ENCODE measurements at places on chromosomes 6 and 20.

DNA sequence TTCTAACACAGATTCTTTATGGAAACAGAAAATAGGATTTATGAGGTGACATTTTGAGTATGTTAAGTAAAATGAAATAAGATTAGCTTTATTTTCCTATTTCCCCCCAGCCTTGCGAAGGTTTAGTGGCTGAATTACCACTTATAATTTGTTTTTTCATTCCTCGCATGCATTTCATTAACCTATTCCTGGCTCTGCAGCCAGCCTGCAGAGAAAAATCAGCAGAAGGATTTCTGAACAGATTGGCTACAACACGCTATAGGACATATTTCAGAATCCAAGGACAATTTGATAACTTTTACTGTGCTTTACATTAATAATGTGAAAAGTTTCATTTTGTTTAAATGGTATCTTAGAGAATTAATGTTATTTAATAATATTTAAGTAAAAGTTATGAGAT is 162.4 kb upstream of the MMS22L start:
- DNase-seq, result no peak

DNA sequence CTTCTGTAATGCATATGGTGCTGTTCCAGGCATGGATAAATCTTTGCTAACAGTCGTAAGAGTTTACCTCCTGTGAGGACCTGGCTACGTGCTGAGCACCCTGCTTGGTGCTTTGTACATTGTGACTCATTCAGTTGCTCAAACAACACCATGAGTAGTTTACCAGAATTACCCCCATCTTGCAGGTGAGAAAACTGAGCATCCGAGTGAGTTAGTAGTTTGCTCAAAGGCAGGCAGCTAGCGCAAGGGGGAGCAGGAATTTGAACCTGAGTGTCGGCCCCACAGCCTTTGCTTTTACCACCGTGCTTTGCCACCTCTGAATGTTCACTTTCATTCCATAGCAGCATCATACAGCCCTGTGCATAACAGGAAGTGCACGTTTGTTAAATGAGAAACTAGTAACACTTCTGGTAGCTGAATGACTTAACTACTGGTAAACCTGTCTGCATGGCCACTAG is 121.9 kb downstream of the MTHFD1L start:
- DNase-seq, result no peak

- peak; percentile 92 for DNase-seq
These were observed 7.8 kb downstream of the ADTRP start for GRCh38 chr6:11770546-11771466.

GRCh38 chr20:2698912-2699311 is 6.3 kb downstream of the EBF4 start:
- DNase-seq, result peak; percentile 49

DNA sequence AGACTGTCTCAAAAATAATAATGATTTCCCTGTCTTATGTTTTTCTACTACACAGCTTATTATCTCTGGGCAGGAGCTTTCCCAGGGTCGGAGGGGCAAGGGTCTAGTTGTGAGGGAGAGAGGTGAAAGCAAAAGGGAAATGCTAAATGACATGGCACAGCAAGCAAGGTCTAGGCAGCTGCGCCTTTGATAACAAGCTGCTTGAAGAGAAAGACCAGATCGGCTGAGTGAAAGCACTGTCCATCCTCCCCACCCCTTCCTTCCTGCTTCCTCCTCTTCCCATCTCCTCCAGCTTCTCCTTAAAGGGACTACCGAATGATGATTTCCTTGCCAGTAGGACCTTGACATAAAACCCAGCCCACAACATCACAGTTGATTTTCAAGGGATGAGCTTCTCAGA is 158.1 kb upstream of the AKAP12 start:
- no peak for DNase-seq

DNA sequence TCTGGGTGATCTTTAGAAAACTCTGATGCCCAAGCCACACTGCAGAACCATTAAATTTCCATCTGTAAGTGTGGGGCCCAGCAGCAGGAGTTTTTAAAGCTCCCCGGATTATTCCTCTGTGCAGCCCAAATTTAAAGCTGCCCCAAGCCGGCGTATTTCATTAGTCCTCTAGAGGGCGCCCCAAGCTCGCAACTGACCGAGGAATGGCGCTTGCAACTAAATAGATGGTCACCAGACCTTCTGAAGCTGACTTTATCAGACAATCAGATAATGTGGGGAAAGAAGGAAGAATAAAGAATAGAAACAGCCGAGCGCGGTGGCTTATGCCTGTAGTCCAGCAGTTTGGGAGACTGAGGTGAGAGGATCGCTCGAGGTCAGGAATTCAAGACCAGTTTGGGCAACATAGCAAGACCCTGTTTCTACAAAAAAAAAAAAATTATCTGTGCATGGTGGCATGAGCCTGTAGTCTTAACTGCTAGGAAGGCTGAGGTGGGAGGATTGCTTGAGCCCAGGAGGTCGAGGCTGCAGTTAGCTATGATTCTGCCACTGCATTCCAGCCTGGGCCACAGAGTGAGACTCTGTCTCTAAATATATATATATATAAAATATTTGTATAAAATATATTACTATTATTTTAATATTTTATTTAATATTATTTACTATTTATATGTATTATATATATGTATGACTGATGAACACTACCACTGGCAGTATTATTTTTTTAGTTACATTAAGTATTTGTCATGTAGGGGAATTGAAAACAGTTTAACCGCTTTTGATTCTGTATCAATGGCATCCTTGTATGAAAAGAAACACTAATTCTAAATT is 56.0 kb downstream of the OTOR start:
- no peak for DNase-seq

GRCh38 chr6:26659042-26659999 is at the start of gene ZNF322:
Gene ZNF322 (minus strand): TSS chr6:26659746. CDS start chr6:26638553, 21,193 bp downstream.
- peak; percentile 96 for DNase-seq

- no peak for DNase-seq
These were observed 53.0 kb downstream of the DEK start for GRCh38 chr6:18211338-18211737.

DNA sequence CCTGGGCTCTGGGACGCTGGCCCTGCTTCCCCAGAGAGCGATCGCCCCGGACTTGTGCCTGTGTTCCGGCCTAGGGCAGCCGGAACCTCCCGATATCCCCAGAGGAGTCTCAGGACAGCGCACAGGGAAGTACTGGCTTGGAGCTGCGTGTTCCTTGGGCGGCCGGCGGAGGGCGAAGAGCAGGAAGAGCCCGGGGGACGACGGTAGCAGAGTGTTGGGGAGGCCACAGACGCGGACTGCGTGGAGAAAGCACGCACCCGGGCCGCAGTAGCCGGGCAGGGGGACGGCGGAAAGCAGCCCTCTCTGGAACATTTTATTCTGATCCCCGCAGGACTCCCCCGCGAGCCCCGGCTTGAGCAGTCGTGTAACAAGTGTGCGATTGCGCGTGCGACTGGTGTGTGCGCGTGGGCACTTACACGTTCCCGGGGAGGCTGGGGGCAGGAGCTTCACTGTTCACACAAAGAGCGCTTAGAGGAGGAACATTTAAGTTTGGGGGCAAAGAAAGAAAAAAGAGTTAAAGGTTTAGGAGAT is 36.1 kb downstream of the NCR2 start:
- no peak for DNase-seq

DNA sequence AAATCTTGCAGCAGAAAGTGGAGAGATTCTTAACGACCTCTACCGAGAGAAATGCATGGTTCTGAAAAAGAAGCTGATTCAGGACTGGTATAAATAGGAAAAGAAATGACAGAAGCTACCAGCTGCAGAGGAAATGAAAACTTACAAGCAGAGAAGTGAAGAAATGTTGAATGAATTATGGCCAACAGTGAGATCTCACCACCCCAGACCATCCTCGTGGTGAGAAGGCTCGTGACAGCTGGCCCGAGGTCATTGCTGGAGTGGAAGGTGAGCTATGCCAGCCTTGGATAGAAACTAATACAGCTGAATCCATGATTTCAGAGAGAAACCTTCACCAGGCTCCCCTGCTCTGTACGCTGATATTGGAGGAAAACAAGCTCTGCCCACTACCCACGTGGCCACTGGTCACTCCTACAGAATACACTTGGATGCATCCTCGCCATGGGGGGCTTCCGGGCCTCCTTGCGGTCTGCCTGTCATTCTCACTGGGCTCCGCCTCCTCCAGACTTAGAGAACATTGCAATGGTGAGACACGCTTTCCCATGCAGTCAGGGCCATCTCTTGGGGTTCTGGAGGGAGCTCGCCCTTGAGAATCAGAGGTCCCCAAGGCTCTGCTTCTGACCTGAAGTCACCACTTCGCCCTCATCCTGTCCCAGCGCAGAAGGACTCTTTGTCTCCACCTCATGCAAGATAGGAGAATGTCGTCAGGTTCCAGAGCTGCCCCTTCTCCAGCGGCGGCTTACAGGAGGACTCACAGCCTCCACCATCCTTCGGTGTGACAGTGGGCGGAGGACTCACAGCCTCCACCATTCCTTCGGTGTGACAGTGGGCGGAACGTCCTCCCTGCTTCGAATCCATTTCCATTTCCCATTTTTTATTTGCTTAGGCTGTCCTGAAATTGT is 10.6 kb upstream of the TUBB2B start:
- DNase-seq, result no peak

GRCh38 chr6:143529095-143529494 is 17.6 kb upstream of the FUCA2 start:
- no peak for DNase-seq

- no peak for DNase-seq
These were observed 188.7 kb downstream of the ZMYND8 start for GRCh38 chr20:47167846-47168245.

GRCh38 chr6:100790084-100790483 is 91.0 kb downstream of the ASCC3 start:
- DNase-seq, result no peak

DNA sequence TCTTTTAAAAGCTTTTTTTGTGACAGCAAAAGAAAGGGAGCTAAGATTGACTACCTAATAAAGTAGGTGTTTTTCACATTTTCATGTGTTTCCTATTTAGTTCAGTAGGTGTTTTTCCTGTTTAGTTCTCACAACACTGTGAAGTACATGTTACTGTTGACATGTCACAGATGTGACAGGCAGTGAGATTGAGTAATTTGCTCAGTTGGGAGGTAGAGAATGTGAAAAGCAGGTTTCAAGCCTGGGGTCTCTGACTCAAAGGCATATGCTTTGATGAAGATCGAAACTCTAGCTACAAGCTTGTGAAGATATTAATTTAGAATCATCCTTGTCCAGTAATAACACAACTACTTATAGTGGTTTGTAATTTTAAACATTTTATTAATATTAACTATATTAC is 43.1 kb downstream of the SLX4IP start:
- no peak for DNase-seq

DNA sequence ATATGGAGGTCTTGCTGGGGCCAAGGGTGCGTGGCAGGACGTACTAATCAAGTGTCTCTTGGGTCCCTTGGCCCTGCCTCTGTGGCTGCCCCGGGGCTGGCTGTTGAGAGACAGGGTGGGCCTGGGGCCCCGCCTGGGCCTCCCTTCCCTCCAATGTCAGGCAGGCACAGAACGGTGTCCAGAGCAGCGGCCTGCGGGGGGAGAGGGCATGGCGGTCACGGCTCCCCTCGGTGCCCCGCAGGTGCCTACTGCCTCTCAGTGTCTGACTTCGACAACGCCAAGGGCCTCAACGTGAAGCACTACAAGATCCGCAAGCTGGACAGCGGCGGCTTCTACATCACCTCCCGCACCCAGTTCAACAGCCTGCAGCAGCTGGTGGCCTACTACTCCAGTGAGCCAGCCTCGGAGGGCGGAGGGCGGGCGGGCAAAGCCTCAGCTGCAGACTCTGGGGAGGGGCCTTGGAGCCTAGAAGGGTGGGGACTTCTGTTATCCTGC is 50.0 kb downstream of the SRC start:
- no peak for DNase-seq

DNA sequence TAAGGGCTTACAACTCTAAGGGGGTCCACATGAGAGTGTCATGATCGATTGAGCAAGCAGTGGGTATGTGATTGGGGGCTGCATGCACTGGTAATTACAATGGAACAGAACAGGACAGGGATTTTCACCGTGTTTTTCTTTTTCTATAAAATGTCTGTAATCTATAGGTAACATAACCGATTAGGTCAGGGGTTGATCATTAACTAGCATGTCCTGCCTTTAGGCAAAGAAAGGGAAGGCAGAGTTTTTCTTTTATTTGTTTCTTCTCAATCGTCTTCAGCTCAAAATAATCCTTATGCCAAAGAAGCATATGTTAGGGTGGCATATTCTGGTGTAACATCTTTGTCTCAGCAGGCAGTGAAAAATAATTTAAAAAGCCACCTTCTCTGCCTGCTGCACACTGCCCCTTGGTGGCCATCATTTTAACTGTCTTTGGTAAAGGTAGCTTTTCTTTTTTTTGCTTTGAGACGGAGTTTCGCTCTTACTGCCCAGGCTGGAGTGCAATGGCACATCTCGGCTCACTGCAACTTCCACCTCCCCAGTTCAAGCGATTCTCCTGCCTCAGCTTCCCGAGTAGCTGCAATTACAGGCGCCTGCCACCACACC is 9.7 kb upstream of the CEP43 start:
- DNase-seq, result no peak

- no peak for DNase-seq
These were observed 12.9 kb upstream of the WTAP start for GRCh38 chr6:159714404-159714803.

DNA sequence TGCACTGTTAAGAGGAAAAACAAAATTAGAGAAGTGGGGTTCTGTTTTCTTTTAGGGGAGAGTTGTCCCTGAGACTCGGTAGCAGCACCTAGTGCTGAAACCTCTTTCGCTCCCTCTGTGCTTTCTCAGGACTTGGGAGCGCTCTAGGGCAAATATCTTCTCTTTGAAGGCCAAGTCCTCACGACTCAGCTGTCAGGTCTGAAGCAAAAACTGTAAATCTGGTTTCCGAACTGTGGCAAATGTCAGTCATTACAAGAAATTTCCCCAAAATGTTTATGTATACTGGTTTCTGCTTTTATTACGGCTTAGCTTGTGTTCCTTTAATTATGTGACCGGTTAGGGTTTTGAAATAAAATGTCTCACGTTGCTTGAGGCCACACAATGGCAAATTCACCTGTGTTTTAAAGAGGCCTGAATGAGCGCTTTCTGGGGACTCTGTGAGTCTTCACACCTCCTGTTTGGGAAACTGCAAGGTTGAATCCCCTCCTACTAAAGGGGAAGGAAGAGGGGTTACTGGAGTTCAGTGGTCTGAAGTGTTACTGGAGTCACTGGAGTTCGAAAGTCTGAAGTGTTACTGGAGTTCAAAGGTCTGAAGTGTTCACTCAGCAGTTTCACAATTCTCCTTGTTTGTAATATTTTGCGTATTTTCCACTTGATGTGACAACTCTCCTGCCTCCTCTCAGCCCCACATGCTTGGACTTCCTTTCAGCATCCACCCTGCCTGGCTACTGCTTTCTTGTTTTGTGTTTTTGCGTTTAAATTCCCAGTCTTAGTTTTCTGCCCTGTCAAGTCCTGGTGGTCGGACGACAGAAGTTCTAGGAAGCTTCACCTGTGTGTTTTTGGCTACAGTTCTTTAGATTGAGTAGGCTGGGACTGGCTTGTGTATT is 1.6 kb downstream of the SMPDL3A start:
- DNase-seq, result no peak

GRCh38 chr6:79005497-79005896 is 72.6 kb downstream of the PHIP start:
- no peak for DNase-seq

GRCh38 chr6:72419966-72420365 is 201.9 kb upstream of the KCNQ5 start:
- no peak for DNase-seq
